Keratinocyte (primary cell): ENCODE measurements at places on chromosomes 13 and 19.

- no peak for DNase-seq
- peaks cover 8% of the 10 kb centered on the region for H3K4me1 ChIP-seq
- H3K36me3 ChIP-seq, result peaks cover 2% of the 10 kb centered on the region
- H3K27me3 ChIP-seq, result no peaks in the 10 kb centered on the region
These were observed 155.2 kb downstream of the DPF1 start for GRCh38 chr19:38068826-38069225.

- no peak for DNase-seq
- H3K4me1 ChIP-seq, result peaks cover 14% of the 10 kb centered on the region
- no peak overlapping the region for H3K27ac ChIP-seq
- no peaks in the 10 kb centered on the region for H3K27me3 ChIP-seq
- no peaks in the 10 kb centered on the region for H3K36me3 ChIP-seq
- no peak overlapping the region for H3K4me3 ChIP-seq
These were observed 40.9 kb downstream of the RAB20 start for GRCh38 chr13:110520431-110521295.

DNA sequence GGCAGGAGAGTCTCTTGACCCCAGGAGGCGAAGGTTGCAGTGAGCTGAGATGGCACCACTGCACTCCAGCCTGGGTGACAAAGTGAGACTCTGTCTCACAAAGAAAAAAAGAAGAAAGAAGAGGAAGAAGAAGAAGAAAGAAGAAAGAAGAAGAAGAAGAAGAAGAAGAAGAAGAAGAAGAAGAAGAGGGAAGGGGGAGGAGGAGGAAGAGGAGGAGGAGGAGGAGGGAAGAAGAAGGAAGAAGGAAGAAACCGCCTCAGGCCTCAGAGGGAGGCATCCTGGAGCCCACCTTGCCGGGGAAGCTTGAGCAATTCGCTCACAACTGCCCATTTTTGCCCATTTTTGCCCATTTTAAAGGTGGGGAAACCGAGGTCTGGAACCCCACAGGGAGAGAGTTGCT is 9.5 kb downstream of the FCGBP start:
- no peak overlapping the region for H3K4me3 ChIP-seq
- no peak overlapping the region for H3K27ac ChIP-seq
- no peaks in the 10 kb centered on the region for H3K27me3 ChIP-seq

GRCh38 chr19:11587975-11588631 is 9.2 kb upstream of the ZNF627 start:
- no peak overlapping the region for H3K27ac ChIP-seq
- no peaks in the 10 kb centered on the region for H3K4me1 ChIP-seq
- H3K4me3 ChIP-seq, result no peak overlapping the region
- DNase-seq, result no peak

- no peaks in the 10 kb centered on the region for H3K36me3 ChIP-seq
- H3K27me3 ChIP-seq, result no peaks in the 10 kb centered on the region
- H3K4me1 ChIP-seq, result no peaks in the 10 kb centered on the region
- no peak overlapping the region for H3K4me3 ChIP-seq
These were observed 95.3 kb upstream of the ZNF536 start for GRCh38 chr19:30276883-30277280.

DNA sequence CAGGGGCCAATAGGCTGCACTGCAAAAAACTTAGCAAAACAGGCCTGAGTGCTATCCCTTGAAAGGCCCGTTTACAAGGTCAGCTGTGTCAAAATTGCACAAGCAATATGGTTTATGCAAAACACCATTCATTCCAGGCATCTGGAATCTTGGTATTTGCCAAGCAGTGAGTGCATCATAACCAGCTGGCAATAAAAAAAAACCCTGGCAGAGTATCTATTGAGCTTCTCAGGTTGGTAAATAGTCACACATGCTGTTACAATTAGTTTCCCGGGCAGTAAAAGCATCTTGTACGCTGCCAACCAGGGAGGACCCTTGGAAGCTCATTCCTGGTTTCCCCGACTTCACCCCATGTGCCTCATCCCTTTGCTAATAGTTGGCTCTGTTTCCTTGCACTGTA is 21.3 kb downstream of the ZNF77 start:
- DNase-seq, result no peak
- no peaks in the 10 kb centered on the region for H3K36me3 ChIP-seq
- H3K27ac ChIP-seq, result peak overlapping the region; percentile 34
- H3K4me3 ChIP-seq, result no peak overlapping the region

DNA sequence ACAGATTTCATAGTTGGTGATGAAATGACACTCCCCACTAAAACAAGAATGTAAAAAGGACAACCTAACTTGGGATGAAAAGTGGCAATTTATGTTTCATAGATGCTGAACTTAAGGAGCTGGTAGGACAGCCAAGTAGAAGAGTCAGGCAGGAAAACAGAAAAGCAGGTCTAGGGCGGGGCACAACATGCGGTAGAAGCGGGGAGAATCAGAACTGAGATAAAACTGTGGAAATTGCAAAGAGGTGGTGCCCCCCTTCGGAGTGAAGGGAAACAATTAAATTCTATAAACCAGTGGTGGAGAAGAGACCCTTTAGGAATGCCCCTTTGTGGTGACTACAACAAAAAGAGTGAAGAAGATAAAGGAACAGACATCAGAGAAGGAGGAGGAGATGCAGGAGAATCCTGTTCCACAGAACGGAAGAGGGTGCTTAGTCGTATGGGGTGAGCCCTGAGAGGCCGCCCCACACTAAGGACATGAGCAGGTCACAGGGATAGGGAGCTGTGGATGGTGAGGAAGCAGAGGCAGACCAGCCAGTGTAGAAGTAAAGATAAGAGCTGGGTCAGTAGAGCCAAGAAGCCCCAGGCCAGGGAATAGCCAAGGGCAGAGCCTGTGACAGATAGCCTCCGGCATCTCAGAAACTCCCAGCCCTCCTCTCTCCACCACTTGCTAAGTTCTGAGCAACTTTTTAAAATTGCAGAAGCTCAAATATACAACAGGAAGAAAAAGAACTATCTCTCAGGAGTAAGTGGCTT is 100.3 kb upstream of the DOCK9 start:
- no peak for DNase-seq
- no peak overlapping the region for H3K27ac ChIP-seq
- no peaks in the 10 kb centered on the region for H3K27me3 ChIP-seq
- peaks cover 5% of the 10 kb centered on the region for H3K36me3 ChIP-seq
- no peak overlapping the region for H3K4me3 ChIP-seq

- H3K4me3 ChIP-seq, result no peak overlapping the region
- H3K27me3 ChIP-seq, result no peaks in the 10 kb centered on the region
- H3K36me3 ChIP-seq, result peaks cover 19% of the 10 kb centered on the region
- peaks cover 18% of the 10 kb centered on the region for H3K4me1 ChIP-seq
These were observed 1.8 kb downstream of the HOOK2 start for GRCh38 chr19:12773571-12773970.

DNA sequence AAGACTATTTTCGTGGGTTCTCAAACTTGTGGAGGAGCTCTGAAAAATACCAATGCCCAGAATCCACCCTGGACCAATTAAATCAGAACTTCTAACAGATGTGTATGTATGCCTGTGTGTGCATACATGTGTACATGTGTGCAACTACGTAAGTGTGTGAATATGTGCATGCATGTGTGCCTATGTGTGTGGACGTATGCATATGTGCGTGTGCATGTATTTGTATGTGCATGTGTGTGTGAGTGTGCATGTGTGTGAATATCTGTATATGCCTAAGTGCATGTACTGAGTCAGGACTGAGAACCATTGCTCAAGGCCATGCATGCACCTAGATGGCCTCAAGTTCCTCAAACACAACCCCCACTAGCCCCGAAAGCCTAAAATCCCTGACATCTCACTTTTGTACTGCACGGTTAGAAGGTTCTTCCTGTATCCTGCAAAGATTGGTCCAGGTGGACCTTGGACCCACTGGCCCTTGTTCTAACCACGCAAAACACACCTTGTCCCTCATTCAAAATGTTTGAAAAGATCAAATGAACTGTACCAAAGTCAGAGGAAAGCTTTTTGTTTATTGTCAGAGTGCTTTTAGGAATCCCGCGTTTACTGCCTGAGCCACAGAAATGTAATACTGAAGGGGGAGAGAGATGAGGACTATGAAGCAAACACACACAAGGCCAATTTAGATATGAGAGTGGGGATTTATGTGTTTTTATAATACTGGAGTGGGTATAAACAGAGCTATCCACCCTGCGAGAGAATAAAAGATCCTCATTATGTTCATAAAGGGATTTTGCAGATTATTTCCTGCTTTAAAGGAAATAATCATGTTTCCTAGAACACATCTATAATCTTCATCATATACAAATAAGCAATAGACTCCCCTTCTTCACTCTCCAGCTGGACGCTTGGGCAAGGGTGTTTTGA is 39.1 kb downstream of the LATS2 start:
- H3K4me1 ChIP-seq, result peaks cover 8% of the 10 kb centered on the region
- no peak overlapping the region for H3K27ac ChIP-seq
- no peak overlapping the region for H3K4me3 ChIP-seq
- H3K27me3 ChIP-seq, result no peaks in the 10 kb centered on the region

DNA sequence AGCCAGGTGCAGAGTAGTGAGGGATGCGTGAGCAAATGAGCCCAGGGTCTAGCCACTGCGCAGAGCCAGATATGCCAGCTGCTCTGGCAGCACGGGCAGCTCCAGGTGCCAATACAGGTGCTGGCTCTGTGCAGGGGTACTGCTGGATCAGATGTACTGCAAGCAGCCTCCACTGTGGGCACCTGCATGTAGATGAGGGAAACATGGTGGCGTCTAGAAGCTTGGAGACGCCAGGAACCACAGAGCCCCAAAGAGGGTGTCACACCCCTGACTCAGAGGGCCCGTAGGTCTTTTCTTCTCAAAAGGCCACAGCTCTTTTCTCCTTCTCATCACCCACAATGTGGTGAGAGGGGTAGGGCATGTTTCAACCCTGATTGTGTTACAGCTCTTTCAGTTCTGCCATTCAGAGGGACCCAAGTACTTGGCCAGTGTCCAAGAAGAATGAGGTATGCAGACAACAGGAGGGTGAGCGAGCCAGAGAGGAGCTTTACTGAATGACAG is 244.4 kb upstream of the SLITRK1 start:
- peaks cover 7% of the 10 kb centered on the region for H3K4me1 ChIP-seq
- H3K36me3 ChIP-seq, result no peaks in the 10 kb centered on the region
- no peak overlapping the region for H3K27ac ChIP-seq
- no peak for DNase-seq
- no peak overlapping the region for H3K4me3 ChIP-seq
